H54 (cell line): ENCODE measurements at places on chromosomes 4 and X.

DNA sequence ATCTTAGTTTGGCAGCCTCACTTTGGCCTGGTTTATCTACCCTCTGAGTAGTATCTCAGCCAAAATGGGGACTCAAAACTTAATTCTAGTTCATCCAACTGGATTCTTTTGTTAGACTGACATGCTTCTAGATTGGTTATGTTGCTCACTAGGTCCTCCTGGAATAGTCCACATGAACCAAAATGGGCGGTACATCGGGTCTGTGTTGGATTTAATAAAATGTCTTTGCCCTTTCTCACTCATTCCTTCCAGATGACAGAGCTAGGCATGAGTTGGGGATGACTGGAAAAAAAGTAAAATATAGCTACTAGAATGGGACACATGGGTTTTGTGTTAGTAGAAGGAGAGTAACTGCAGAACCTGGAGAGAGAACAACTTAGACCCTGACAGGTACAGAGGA is 247.9 kb downstream of the CCSER1 start:
- no peak for DNase-seq

DNA sequence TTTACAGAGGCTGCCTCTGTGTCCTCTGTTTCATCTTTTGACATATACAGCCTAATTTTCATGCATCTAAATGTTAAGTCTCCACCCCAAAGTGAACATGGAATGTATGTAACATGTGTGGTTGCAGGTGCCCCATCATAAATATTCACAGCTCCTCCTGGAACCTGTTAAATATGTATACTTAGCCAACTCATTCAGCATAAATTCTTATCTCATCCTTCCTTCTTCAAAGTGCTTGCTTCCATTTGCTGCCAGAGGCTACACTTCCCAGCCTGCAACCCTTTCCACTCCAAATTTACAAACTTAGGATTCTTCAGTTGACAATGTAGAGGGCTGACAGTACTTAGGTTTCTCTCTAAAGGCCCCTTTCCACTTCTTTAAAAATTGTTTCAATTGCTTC is 60.6 kb downstream of the F8 start:
- no peak for DNase-seq

GRCh38 chr4:164396439-164396838 is 357.5 kb upstream of the SMIM31 start:
- no peak for DNase-seq

- no peak for DNase-seq
Measured at GRCh38 chr4:151991884-151992167, 231.0 kb upstream of the GATB start.

GRCh38 chr4:22634541-22635181 is 58.1 kb upstream of the GBA3 start:
- DNase-seq = no peak

DNA sequence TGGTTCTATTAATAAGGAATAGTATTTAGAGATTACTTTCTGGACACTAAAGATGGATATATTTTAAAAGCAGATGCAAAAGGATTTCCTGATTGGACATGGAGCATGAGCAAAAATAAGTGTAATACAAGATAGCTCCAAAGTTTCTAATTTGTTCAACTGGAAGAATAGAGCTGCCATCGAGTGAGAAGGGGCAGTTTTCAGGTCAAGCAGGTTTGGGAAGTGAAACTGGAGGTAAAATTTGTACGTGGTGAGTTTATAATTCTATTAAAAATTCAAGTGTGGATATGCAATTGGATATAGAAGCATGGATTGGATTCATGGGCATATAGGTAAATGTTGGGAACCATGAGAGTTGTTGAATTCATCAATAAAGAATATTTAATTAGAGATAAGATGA is 31.8 kb downstream of the PRDM8 start:
- DNase-seq = no peak

GRCh38 chrX:48784726-48785125 is 1.7 kb upstream of the GATA1 start:
- DNase-seq = no peak

DNA sequence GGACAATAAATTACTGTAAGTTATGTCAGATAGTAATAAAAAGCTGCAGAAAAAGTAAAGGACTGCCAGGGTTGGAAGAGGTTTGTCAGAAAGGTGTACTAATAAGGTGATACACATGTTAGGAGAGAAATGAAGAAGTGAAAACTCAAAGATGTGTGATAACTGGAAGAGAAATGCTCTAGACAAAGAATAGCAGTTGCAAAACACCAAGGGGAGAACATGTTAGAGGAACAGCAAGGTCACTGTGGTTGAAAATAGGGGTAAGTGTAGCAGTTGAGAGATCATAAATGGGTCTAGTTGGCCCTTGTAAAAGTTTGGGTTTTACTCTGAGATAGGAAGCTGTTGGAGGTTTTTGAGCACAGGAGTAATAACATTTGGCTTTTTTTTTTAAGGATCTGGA is 46.9 kb downstream of the HSPA4L start:
- no peak for DNase-seq

- no peak for DNase-seq
Measured at GRCh38 chrX:11564546-11564945, 101.2 kb downstream of the ARHGAP6 start.

DNA sequence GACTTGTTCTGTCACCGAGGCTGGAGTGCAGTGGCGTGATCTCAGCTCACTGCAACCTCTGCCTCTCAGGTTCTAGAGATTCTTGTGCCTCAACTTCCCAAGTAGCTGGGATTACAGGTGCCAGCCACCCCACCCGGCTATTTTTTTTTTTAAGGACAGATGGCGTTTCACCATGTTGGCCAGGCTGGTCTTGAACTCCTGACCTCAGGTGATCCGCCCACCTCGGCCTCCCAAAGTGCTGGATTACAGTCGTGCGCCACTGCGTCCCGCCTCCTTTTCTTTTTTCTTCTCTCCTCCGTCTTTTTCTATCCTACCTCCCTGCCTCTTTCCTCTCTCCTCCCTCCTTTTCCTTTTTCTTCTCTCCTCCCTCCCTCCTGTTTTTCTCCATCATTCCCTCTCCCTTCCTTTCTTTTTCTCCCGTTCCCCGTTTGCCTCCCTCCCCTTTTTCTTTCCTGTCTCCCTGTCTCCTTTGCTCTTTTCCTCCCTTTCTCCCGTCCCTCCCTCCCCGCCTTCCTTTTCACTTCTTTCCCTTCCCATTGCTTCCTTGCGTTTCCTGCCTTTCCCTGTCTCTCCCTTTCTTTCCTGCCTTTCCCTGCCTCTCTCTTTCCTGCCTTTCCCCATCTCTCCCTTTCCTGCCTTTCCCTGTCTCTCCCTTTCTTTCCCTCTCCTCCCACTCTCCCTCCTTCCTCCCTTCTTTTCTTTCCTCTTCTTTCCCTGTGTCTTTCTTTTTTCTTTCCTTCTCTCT is 2.1 kb upstream of the SLC25A6 start:
- DNase-seq = no peak
